NCI-H748 treated with DMSO at 0.1 percent for 48 hours (cell line): ENCODE measurements at places on chromosomes 4 and X.

- DNase-seq: no peak
These were observed 325.0 kb downstream of the RAB28 start for GRCh38 chr4:13159041-13159620.

- no peak for DNase-seq
These were observed at the start of gene PLXNA3 for GRCh38 chrX:154458116-154458953. PLXNA3 (plus strand) TSS chrX:154458281; CDS start chrX:154460184, 1,903 bp downstream.

- DNase-seq: no peak
These were observed 67.3 kb downstream of the FBXO8 start for GRCh38 chr4:174215961-174216680.

- DNase-seq: peak; percentile 22
These were observed 1.1 kb downstream of the FBXL5 start for GRCh38 chr4:15653864-15654592.

DNA sequence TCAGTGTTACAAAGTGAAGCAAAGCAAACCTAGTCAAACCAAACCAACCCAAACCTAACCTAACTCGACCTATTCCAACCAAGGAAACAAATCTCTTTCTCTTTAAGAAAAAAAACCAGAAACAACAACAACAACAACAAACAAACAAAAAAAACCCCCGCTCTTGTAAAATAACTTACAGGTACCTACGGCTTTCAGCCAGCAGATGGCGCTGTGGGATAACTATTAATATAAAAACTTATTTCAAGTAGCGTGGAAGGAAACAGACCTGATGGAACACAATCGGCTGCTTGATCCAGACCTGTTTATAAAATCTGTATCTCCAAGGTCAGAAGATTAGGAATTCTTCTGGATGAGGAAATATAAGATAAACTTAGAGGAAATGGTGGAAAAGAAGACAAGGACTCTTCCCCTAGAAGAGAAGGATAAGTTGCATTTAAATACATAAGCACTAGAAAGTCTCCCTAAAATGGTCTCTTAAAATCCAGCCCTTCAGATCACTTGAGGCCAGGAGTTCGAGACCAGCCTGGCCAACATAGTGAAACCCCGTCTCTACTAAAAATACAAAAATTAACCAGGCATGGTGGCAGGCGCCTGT is 34.4 kb upstream of the CDKL5 start:
- peak; percentile 42 for DNase-seq

GRCh38 chr4:72568959-72569718 is at the start of gene ADAMTS3:
ADAMTS3 (minus strand) TSS chr4:72569221; CDS start chr4:72568762, 459 bp downstream.
- DNase-seq: no peak

GRCh38 chr4:3294401-3295241 is 1.8 kb downstream of the RGS12 start:
- no peak for DNase-seq

GRCh38 chr4:52192721-52193135 is 141.6 kb downstream of the SPATA18 start:
- DNase-seq: no peak

DNA sequence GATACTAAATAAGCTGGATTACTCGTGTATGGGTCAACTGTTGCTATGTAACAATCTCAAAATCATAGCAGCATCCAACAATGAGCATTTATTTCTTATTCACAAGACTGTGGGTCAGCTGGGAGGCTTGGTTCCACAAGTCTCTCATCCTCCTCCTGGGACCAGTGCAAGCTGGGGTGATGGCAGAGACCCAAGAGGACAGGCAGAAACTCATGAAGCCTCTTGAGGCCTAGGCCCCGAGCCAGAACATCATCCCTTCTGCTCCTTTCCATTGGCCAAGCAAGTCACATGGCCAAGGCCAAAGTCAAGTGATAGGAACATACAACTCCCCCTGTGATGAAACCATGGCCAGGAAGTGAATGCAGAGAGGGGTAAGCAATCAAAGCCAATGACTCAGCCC is 422.1 kb downstream of the BCOR start:
- no peak for DNase-seq

GRCh38 chr4:88819818-88820697 is 122.4 kb upstream of the NAP1L5 start:
- peak; percentile 19 for DNase-seq
